ENCODE measurements at places on chromosomes 2 and 18.

- peak; percentile 28 for DNase-seq
Observed at GRCh38 chr2:28586867-28587266, 91.0 kb downstream of the PLB1 start.

- no peak for DNase-seq
Observed at GRCh38 chr2:127464470-127465257, 46.4 kb downstream of the PROC start.

DNA sequence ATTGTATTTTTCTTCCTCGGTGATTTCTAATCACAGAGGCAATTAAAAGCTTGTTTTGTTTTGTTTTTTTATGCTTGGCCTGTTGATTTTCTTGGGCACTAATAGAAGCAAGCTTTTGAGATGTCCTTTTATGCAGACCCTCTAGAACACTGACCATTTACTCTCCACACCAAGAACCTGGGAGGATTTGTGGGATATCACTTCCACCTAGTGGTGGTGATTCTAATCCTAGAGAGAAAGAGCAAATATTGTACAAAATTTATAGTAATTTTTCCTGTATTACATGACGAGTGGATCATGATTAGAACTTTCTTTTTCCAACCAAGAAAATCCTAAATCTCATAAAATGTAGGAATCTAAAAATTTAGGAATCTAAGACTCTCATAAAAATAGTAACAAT lies 23.4 kb downstream of the NEMP2 start:
- no peak for DNase-seq

DNA sequence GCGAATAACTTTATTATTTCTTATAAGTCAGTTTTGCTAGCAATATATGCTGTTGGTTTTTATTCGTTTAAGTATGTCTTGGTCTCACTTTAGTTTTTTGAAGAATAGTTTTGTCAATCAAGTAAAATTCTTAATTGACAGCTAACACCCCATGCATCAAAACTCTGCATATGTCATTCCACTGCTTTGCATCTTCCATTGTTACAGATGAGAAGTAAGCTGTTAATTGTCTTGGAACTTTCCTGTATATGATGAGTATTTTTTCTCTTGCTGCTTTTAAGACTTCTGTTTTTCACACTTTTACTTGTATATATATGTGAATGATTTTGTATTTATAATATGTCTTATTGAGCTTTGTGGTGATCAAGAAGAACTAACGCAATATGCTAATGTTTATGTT lies 1048.4 kb downstream of the CNTNAP5 start:
- DNase-seq, result no peak

DNA sequence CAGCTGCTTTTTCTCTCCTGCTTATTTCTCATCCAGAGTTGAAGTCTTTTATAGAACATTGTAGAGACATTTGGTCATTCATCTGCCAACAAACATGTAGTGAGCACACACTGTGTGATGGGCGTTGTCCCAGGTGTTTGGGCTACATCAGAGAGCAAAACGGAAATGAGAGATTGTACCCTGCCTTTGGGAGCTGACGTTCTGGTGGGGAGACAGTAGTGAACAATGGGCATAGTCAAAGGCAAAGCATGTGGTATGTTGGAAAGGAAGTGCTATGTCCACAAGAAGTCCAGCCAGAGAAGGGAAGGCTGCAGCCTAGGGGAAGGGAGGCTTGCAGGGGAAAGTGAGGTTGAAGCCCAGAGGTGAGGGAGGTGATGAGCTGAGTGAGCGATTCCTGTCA lies 78.1 kb downstream of the PIEZO2 start:
- DNase-seq, result no peak

DNA sequence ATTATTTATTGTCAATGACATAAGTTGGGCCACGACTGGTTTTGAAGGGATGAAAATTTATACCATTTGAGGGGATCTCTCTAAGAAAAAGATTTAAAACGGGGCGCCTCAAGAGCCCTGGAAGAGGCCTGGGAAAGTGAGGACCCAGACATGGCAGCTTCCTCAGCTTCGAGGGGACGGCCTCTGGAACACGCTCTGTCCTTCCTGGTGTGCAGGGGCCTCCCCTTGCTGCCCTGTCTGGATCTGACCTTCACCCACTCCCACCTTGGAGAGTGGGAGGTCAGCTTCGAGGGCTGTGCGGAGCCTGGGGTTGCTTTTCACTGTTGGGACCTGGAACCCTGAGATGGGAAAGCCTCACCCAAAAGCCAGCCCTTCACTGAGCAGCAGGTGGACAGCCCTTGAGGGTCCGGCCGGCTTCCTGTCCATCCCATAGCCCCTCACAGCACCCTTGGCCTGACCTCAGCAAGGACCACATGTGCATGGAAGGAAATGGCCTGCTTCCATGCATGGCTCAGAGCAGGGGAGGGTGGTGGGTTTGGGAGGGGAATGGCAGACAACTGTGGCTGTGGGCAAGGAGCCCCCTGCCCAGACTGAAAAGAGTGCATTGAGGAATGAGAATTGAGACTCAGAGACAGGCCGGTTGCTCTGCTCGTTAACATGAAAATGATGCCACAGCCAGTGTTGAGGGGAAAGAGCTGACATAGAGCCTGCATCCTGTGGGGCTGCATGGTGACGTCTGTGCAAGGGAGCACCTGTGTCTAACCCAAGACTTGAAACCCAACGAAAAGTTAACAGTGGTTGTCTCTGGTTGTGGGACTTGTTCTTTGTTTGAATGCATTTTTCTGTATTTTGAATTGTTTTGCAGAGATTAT lies 16.3 kb downstream of the FBLN7 start:
- DNase-seq, result no peak

GRCh38 chr2:24993406-24994145 lies 21.8 kb upstream of the DNAJC27 start:
- DNase-seq, result no peak

DNA sequence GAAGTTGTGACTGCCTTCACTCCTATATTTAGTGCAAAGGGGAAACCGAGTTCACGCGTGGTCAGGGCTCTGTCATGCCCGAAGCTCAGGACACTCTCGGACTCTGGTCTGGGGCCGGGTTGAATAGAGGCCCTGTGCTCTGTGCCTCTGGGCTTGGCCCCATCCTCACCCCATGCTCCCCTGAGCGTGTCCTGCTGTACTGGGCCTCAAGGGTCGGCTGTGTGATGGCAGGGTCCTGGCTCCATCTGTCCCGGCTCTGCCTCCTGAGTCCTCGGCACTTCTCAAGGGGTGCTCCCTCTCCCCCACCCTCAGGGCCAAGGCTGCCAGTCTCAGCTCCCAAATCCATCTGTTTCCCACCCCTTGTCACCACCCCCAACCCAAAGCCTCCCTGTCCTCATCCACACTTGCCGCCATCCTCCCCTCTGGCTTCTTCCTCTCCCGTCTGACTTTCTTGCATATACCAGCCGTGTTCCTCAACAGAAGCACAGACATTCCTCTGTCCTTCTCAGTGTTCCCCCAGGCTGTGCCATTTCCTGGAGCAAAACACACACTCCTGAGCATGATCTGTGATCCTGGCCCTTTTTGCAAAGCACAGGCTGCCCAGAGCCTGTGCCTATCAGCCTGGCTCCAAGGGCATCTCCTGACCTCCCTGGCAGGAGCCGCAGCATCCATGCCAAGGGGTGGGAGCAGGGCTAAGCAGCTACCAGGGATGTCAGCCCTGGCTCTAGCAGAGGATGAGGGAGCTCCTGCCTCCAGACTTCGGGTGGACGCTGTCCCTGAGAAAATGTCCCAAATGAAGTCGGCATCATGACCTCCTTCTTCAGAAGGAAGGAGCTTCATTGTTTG lies 64.2 kb upstream of the OTOS start:
- no peak for DNase-seq

- DNase-seq, result no peak
Observed at GRCh38 chr2:72144274-72144631, 3.4 kb downstream of the CYP26B1 start.

- DNase-seq, result no peak
Observed at GRCh38 chr18:76113101-76113500, 381.9 kb downstream of the ZNF516 start.

GRCh38 chr2:8322634-8323033 lies 359.2 kb upstream of the ID2 start:
- no peak for DNase-seq

- no peak for DNase-seq
Observed at GRCh38 chr18:79986726-79987125, 1.6 kb downstream of the TXNL4A start.

- no peak for DNase-seq
Observed at GRCh38 chr2:22902180-22902550, 482.8 kb upstream of the KLHL29 start.

- DNase-seq, result no peak
Observed at GRCh38 chr2:206477296-206477695, 34.0 kb downstream of the ADAM23 start.

- no peak for DNase-seq
Observed at GRCh38 chr18:62767321-62767720, 52.0 kb downstream of the PHLPP1 start.

- no peak for DNase-seq
Observed at GRCh38 chr18:64115881-64116280, 33.0 kb downstream of the LINC00305 start.

DNA sequence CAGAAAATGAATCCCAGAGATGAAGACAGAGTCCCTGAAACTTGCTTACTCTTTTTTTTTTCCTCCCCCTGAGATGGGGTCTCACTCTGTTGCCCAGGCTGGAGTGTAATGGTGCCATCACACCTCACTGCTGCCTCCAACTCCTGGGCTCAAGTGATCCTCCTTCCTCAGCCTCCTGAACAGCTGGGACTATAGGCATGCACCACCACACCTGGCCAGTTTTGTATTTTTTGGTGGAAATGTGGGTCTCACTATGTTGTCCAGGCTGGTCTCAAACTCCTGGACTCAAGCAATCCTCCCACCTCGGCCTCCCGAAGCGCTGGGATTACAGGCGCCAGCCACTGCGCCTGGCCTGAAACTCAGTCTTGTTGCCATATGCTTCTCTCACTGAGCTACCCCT lies 27.8 kb downstream of the IGFBP2 start:
- DNase-seq, result no peak

GRCh38 chr2:156340377-156340776 lies 7.9 kb upstream of the NR4A2 start:
- no peak for DNase-seq

DNA sequence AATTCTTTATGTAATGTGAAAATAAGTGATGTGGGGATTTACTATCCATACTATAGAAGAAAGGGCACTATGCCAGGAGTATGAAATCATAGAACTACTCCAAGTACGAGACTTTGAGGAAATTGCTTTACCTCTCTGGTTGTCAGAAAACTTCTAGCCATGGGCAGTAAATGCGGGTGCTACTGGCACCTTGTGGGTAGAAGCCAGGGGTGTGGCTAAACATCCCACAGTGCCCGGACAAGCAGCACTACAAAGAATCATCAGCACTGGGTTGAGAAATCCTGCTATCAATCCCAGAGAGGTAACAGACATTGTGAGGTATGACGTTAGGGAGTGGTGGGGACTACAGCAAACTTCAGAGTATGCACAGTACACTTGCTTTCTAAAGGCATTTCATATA lies 453.5 kb upstream of the TNP1 start:
- DNase-seq, result no peak

- no peak for DNase-seq
Observed at GRCh38 chr2:88400037-88400767, 52.3 kb downstream of the FOXI3 start.

GRCh38 chr2:156341452-156342253 lies 9.1 kb upstream of the NR4A2 start:
- DNase-seq, result peak; percentile 85

GRCh38 chr2:23096906-23097602 lies 287.9 kb upstream of the KLHL29 start:
- no peak for DNase-seq

DNA sequence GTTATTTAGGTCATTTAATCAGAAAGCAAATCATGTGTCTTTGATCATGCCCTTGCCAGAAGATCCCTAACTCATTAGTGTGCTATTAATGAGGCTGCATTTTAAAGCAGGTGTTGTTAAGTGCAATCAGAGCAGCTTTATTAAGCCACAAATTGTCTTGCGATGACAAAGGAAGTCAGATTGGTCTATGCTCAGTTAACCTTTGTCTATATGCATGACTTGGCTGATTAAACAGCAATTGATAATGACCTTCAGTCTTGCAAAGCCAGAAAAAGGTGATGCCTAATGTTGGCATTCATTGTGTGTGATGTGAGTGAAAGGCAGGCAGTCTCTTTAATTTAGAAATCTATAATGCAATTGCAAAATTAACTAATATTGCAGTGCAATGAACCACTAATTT lies 166.9 kb downstream of the RND3 start:
- no peak for DNase-seq

DNA sequence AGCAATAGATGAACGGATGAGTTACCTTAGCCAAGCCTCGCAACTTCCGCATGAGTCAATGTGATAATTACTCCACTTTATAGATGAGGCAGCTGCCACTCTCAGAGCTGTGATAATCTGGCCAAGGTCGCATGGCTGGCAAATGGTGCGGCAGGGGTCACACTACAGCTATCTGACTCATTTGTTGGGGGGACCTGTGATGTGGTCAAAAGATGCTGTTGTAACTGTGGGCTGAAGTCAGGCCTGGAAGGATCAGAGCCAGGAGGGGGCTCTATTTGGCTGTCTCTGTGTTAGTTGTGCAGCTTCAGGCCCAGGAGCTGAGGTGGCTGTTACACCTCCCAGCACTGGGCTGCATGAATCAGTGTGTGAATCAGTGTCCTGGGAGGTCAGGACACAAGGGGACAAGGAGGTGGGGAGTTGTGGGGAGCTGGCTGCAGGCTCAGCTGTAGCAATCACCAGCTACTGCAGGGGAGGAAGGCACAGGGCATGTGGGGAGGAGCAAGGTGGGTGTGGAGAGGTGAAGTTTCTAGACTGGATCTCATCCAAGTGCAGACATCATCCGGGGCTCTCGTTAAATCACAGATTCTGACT lies 33.1 kb downstream of the NGEF start:
- no peak for DNase-seq

DNA sequence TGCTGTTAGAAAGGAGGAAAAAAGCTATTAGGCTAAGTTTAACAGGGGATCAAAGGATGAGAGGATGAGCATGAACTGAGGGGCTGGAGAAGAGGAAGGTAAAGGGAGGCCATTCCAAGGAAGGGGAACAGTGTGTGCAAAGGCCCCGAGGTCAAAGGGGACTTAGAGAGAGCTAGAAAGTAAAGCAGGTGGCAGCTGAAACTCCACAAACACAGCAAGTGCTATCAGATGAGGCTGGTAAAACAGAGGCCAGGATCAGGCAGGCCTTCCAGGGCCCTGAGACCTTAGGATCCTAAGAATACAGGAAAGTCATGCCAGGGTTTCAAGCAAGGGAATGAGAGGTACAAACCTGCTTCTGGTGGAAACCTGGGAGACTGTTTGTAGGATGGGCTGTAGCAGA lies 5.8 kb downstream of the HDAC4 start:
- DNase-seq, result no peak

- DNase-seq, result no peak
Observed at GRCh38 chr2:106044021-106044420, 150.1 kb downstream of the UXS1 start.

DNA sequence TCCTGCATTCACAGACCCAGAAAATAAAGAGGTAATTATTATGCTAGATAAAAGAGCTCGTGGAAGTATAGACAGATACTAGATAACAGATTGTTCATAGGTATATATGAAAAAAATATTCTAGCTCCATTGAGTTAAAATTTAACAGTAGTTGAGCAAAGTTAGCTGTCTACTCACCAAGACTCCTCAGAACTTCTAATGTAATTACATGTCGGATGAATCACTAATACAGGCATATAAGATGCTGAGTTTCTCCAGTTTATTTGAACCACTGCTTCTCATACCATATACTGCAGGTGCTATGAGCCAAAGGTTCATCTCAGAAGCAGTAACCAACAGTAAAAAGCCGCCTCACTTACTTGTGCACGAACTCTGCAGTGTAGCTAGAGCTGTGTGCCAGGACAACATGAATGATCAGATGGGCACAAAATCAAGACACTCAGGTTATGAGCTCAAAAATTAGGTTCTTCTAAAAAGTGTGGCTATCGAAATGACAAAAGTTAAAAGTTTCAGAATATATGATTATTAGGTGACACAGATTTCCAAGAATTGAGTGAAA lies 373.4 kb downstream of the NCKAP5 start:
- no peak for DNase-seq

All from stimulated activated CD4-positive, alpha-beta T cell treated with anti-CD3 and anti-CD28 coated beads, Interleukin-12 subunit alpha, Interleukin-12 subunit beta, amount 100 ng/mL, for 4 hours (primary cell).